Amygdala (tissue), 56 donors: ENCODE measurements at places on chromosomes 5 and 9.
A peak's percentile ranks its signal among the peaks of the same experiment; 100 is the strongest.

GRCh38 chr5:7776442-7776841, 74.5 kb downstream of the CFAP90 start:
- DNase-seq, result no peak

GRCh38 chr5:153158608-153159007, 331.9 kb upstream of the GRIA1 start:
- no peak for DNase-seq

- no peak for DNase-seq
These were observed 34.3 kb downstream of the CENPP start for GRCh38 chr9:92360083-92360482.

GRCh38 chr5:39355324-39355723, 9.0 kb downstream of the C9 start:
- no peak for DNase-seq

GRCh38 chr5:96427824-96428223, 5.2 kb downstream of the PCSK1 start:
- DNase-seq, result no peak

- no peak for DNase-seq
These were observed 2.2 kb downstream of the BTNL3 start for GRCh38 chr5:180990882-180991242.

GRCh38 chr5:111747337-111747736, 9.7 kb downstream of the NREP start:
- DNase-seq, result no peak

- DNase-seq, result no peak
These were observed 569.5 kb downstream of the PSAT1 start for GRCh38 chr9:78866207-78867132.

- no peak for DNase-seq
These were observed 130.2 kb upstream of the ADAMTSL1 start for GRCh38 chr9:18343784-18344183.

- peak; percentile 34 for DNase-seq
These were observed 6.9 kb upstream of the NDUFB6 start for GRCh38 chr9:32579706-32580331.

DNA sequence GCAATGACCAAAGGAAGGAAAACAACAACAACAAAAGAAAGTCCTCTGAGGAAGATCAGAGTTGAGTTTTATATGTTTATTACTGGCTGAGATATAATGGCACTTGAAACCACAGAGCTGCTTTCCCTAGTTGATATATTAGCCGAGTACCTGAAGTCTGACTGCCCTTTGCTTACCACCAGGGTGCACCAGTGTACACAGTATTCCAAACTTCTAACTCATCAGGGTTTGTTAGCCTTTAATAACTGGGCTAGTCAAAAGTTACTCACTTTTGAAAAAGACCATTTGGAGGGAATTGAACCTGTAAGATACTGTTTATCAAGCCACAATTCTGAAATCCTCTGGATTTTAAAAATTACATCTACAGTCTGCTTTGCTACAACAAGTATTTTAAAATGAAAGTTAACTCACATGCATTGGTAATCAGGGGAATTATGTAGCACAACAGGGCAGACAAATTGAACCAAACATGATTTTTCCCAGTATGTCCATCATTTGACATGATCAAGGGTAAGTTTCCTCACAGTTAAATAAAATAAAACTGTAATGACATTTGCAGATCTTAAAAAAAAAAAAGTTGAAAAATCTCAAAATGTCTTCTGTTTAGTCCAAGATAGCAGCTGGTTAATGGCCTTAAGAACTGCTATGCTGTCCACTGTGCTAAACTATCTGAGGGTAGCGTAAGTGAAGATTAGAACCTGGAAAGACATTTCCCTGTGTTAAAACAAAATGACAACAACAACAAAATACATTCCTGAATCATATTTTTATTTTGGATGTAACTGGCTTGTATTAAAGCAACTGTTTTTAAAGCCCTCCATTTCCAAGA, 57.3 kb upstream of the C6 start:
- DNase-seq, result no peak

DNA sequence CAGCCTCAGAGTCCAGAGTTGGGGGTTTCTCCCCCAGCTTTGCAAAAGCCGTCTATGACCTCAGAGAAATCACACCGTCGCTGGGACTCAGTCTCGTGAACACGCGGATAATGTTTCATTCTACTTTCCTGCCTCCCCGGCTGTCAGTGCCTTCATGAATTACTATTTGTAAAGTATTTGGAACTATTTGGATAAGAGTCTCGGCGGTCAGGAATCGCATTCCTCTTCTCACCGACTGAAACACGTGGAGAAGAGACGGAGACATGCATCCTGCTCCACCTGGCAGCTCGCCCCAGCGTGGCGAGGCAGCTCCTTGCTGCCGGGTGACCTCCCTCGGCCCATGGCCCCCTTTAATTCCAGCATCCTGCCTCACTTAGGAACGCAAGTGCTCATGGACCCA, 23.9 kb downstream of the IRX2 start:
- no peak for DNase-seq

DNA sequence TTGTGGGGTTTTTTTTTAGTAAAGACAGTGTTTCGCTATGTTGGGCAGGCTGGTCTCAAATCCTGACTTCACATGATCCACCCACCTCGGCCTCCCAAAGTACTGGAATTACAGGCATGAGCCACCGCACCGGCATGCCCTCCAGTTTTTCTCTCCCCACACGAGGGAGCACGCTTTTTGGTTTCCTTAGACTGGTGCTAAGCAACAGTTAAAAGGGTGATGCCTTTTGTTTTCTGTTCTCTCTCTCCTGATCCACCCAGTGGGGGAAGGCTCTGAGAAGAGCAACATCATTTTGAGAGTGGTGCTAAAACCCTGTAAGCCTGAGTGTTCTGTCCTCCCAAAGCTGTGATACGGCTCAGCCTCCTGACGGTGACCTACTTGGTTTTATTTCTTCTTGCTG, 146.6 kb downstream of the MAN2A1 start:
- DNase-seq, result no peak

GRCh38 chr5:76425146-76425545, 22.1 kb downstream of the IQGAP2 start:
- DNase-seq, result no peak

DNA sequence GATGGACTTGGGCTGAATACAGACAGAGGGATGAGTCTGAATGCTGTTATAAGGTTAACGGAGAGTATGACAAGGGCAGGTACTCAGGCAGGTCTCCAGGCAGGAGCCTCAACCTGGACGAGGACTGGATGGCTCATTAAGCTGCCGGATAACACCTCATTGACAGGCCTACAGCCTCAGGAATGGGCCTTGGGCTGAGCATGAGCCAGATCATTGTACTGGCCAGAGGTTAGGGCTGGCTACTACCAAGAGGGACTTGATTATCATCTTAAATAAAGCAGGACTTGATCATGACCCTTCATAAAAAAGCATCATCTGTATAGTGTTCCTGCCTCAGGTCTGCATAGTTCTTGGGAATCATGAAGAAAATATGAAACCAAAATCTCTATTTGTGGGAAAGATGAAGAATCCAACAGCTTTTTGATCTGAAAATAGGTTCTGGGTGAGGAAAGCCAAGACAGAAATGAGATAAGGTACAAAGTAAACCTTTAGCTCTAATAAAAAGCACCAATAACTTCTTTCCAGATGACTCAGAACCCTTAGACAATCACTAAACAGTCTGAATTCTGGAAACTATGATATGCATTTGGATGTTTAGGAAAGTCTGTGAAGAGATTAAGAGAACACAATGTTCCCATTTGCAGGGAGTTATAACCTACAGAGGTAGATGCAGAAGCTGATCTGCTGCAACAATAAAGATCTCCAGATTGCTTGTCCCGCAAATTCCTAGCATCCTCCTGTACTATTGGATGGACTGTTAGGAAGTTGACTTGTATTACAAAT, 343.1 kb downstream of the CTNND2 start:
- DNase-seq, result no peak

- DNase-seq, result no peak
These were observed 960 bp upstream of the IFNB1 start for GRCh38 chr9:21078702-21079101.

DNA sequence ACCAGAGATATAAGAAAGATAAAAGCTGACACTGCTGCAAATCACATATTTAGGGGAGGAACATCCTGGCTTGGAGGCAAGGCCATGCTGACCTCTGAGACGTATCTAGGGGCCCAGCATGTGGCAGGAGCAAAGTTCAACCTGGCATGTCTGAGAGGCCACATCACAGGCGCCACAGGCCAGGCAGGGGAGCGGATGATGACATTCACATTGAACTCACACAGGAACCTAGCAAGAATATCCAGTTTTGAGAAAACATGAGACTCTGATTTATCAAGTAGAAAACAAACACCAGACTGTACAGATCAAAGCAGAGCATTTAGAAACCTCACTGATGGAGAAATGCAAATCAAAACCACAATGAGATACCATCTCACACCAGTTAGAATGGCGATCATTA, 64.2 kb upstream of the STK32A start:
- DNase-seq, result no peak

- DNase-seq, result no peak
These were observed 564.6 kb upstream of the DMAC1 start for GRCh38 chr9:8364026-8364752.

DNA sequence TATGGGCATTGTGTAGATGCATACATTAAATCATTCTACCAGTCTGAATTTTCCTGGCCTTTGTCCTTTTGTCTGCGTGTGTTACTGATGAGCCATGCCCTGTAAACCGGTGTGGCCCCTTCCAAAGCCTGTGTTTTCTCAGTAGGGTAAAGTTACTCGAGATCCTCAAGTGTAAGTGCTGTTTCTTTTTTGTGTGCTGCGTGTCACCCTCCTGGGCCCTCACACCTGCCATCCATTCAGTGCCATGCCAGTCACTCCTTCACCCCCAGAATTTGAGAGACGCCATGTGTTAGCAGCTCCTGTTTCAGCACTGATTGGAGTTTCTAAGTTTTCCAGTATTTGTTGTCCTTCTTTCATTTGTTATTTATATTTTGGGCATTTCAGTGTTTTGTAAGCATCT, 288.2 kb downstream of the FANCC start:
- DNase-seq, result no peak

DNA sequence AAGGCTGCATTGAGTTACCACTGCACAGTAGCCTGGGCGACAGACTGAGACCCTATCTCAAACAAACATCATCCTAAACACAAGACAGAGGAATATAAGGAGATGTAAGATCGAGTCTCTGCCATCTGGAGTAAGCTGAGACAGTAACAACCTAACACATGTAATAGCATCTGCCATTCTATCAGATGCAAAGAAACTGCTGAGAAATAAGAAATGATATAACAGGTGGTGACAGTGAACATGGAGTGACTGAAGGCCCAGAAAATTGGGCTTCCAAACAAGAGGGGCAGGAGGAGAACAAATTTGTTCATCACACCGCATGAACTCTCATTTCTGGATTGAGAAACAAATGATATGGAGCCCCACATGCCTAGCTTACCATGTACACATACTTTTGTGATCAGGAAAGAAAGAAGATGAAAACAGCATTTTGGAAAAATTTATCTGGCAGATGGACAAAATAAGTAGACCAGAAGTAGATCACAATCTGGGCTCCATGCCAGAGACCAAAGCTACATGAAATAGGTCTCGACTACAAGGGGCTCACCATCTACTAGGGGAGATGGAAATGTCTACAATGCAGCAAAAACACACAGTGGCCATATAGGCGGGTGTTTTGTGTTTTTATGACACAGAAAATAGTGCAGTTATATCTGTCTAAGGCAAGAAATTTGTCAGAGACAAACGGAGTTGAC, 45.5 kb downstream of the ECPAS start:
- no peak for DNase-seq

- no peak for DNase-seq
These were observed 22.9 kb upstream of the SPATA31C2 start for GRCh38 chr9:88161144-88161543.

GRCh38 chr5:136042156-136042555, 13.4 kb downstream of the TGFBI start:
- no peak for DNase-seq

GRCh38 chr5:87074934-87075541, 192.6 kb upstream of the RASA1 start:
- DNase-seq, result no peak

DNA sequence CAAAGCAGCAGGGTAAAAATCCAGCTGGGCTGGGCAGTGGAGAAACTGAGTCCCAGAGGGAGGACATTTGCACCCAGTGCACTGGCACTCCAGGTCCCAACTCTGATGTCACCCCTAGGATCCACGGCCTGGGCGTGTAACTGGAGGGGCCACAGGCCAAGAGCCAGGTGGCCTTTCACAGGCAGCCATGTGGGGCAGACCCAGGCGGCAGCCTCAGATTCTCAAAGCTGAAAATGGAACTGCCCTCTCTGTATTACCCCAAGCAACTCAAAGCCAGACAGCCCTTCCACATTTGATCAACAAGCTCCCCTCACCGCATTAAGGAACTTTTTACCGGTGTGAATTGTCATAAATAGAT, 46.7 kb downstream of the RASGEF1C start:
- DNase-seq, result no peak

DNA sequence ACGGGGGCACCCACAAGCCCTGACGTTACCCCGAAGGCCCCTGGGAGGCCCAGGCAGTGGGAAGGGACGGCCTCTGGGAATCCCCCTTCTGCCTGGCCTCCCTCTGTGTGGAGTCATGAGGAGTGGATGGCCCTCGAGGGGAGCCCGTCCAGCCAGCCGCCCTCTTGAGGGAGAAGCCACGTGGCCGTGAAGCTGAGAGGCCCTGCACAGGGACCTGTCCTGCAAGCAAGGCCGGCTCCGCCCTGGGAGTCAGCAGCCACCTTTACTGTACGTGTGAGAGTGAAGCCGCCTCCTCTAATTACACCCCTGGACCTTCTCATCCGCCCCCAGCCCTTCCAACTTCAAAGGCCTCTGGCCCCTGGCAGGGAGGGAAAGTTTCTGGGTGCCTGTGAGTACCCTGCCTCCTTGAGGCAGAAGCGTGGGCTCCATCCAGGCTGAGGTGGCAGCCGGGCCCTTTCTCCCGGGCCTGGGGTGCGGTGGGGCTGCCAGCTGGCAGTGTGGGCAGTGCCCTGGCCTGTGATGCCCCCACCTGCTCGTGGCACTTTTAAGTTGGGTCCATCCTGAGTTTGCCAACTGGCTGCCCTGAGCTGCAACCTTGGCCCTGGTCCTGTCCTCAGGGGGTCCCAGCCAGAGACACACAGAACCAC, 55.9 kb upstream of the EGFL7 start:
- DNase-seq, result no peak

- DNase-seq, result no peak
These were observed 132.3 kb upstream of the ZNF608 start for GRCh38 chr5:124878583-124879342.

GRCh38 chr5:39892708-39893107, 467.9 kb upstream of the DAB2 start:
- DNase-seq, result no peak

DNA sequence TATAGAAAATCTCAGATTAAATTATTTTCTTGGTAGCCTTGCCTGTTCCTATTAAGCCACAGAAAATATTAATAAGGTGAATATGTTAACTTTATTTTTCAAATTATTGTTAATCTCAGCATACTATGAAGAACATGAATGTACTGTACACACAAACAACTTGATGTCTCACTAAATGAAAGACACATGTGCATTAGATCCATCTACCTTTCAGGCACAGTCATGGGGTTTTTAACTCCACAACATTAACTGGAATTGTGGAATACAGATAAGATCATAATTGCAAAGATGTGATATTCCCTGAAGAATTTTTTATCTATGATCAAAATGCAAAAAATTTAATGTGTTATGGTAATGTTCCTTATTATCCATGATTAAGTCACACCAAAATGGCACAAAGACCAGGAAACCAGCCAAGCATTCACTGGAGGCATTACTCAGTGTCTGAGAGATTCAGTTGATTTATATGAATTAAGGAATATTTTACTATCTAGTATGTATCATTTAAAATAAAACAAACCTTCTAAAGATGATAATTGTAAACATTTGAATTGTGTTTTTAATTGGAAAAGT, 150.0 kb upstream of the VCAN start:
- no peak for DNase-seq

- DNase-seq, result no peak
These were observed 22.9 kb downstream of the PSMB7 start for GRCh38 chr9:124392254-124392870.
